ENCODE measurements at places on chromosomes 5 and 9. TPM values are rescaled to one million over a fixed set of nuclear protein-coding genes. Genes with fewer than 3 reads are reported as not detected.

- DNase-seq = no peak
Measured at GRCh38 chr5:156936972-156937371, 26.1 kb downstream of the TIMD4 start.

DNA sequence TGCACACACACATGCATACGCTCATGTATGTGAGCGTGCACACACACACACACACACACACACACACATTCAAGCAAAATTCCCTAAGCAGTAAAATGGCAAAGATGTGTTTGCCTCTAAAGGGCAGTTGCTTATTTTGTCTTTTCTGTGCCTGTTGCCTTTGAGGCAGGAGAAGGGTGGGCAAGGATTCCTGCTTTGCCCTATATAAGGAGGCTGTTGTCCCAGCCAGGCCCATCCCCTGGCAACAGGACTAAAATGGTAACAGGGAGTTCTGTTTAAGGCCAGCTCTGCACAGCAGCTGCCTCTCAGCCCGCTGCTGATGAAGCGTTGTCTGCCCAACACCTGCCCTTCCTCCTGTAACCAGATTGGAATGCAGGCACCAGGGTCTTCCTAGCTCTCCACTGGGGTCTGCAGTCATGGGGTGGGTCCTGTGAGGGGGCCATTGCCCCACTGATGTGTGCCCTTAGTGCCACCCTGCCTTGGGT is 64.4 kb downstream of the PPARGC1B start:
- no peak for DNase-seq

GDF9 gene
- not detected for total RNA-seq

GRCh38 chr9:113572076-113572861 is 108.7 kb downstream of the RGS3 start:
- DNase-seq = no peak

CD72 gene
- total RNA-seq = not detected

DNA sequence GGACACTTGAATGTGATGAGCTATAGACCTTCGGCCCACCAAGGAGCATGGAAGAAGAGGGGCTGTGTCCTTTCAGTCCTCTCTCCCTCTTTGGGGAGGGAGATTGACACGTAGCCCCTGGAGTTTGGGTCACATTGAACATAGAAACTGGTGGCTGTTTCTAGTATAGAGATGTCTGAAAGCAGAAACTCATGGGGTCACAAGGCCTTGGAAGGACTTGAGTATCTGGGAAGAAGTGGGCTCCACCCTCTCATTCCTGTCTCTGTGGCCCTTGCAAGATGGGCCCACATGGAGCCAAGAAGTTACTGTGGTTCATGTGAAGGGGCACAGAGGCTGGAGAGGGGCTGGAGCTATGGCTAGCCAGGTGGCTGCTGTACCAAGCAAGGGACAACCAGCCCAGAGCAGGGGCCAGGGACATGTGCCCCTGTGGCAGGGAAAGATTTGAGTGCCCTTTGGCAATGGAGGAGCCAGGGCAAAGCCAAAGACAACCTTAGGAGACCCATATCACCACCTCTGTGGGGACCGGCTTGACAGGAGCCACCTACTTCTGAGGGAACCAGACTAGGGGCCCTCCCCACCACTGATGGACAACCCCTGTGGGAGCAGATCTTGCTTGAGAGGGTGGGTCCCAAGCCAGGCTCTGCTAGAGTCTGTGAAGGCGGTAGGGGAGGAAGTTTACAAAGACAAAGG is 12.8 kb upstream of the ANGPTL2 start:
- DNase-seq = no peak

DNA sequence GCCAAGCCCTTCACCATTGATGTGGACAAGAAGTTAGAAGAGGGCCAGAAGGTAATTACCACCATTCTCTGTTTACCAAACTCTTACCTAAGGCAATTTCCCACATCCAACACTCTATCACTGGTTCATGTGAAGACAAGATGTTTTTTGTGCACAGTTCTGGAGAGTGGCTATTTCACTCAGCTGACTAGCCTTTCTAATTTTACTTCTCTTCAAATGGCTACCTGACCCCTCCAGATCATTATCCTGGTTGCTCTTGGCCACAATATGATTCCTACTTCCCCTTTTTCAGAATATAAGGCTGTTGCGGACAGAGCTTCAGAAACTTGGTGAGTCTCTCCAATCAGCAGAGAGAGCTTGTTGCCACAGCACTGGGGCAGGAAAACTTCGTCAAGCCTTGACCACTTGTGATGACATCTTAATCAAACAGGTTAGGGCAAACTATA is 7.1 kb downstream of the KIF20A start:
- DNase-seq = no peak

LCP2 gene
- not detected for total RNA-seq

SPATA9 gene
- 0.42 TPM for total RNA-seq

WNT8A gene
- total RNA-seq = not detected

DNA sequence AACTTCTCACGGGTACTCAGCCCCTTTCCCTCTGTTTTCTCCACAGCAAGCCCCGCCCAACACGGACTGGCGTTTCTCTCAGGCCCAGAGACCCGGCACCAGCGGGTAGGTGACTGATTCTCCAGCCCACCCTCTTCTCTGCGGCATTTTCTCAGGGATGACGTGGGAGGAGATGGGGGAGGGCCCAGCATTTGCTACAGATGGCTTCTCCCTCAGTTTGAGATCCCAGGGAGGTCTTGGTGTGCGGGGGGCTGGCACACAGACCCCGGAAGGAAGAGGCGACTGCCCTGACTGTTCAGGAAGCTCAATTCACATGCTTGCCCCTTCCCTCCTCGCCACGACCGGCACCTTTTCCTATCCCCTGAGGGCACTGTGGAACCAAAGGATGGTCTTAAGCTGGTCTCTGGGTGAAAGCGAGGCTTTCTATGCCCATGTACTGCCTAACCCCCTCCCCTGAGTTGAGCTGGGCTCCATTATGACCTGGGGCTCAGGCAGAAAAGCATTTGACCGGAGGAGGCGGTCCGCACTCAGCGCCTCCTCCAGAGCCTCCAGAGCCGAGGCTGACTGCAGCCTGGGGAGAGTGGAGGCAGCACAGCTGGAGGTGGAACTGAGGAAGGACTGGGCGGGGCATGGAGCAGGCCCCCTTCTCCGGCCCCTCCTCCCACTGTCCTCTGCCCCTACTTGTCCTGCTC is 6.0 kb downstream of the PCDHGC5 start:
- DNase-seq = no peak

- no peak for DNase-seq
Measured at GRCh38 chr9:127867356-127868277, 9.9 kb downstream of the AK1 start.

ITK gene
- 0.07 TPM for total RNA-seq

GRM6 gene
- total RNA-seq = not detected

GRCh38 chr9:35464141-35465025 is 25.5 kb upstream of the RUSC2 start:
- no peak for DNase-seq

GRCh38 chr5:9644630-9645029 is 14.5 kb upstream of the TAS2R1 start:
- no peak for DNase-seq

DNA sequence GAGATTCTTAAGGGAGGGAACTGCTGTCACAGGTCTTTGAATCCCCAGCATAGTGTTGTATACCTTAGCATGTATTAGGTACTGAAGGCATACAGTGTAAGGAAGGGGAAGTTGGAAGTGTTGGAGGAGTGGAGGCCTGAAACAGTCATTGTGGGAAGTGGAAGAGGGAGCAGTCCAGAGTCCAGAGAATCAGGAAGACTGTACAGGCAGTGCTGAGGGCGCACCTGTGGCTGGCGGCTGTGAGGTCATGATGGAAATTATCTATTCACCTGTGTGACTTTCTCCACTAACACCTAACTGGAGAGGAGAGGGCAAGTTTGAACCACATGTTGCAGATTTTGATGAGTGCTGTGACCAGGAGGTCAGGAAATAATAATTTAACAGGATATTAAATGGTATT is 119.7 kb upstream of the NIPBL start:
- DNase-seq = no peak

VCAN gene
- total RNA-seq = 0.12 TPM

DNA sequence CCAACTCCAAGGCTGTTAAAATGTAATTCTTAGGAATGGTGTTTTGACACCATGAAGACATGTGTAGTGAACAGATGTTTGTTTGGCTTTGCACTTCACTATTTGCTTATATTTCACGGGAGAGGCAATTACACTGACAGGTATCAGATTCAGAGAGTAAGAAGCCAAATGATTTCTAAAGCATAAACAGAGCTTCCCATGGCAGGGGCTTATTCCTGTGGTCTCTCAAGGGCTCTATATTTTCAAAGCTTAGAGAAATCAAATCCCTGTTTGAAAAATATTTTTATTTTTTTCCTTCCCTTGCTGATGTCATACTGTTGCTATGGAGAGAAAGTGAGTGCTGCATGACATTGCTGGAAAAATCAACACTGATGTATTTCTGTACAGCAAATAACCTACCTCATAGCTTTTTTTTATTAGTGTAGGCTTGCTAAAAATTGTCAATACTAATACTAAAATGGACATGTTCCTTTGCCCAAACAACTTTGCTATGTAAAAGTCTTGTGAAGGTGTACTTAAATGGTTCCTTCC is 161.4 kb downstream of the GIN1 start:
- peak; percentile 18 for DNase-seq

IGFBPL1 gene
- total RNA-seq = 2.1 TPM

- DNase-seq = no peak
Measured at GRCh38 chr9:74639112-74639511, 142.0 kb downstream of the RORB start.

CARTPT gene
- total RNA-seq = not detected

DNA sequence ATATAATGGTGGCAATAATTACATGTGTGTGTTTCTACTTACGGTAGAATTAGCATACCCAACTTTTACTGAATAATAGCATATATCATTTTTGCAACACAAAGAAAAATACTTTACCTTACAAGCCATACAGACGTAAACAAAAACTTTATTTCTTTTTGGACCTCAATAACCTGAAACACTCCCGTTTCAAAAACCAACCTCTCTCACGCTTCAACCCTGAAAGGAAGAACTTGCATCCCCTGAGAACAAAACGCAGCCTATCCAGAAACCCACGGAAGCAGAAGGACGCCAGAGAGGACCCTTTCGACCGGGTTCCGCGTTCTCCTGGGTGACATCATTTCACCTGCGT is at the start of gene RNF38:
RNF38 (minus strand) TSS at position 290 of the 352 bp plus-strand sequence; CDS start at position 129, 161 bp downstream.
- DNase-seq = no peak

ENTR1 gene
- total RNA-seq = 110 TPM

ANKRD31 gene
- total RNA-seq = 0.14 TPM

DNA sequence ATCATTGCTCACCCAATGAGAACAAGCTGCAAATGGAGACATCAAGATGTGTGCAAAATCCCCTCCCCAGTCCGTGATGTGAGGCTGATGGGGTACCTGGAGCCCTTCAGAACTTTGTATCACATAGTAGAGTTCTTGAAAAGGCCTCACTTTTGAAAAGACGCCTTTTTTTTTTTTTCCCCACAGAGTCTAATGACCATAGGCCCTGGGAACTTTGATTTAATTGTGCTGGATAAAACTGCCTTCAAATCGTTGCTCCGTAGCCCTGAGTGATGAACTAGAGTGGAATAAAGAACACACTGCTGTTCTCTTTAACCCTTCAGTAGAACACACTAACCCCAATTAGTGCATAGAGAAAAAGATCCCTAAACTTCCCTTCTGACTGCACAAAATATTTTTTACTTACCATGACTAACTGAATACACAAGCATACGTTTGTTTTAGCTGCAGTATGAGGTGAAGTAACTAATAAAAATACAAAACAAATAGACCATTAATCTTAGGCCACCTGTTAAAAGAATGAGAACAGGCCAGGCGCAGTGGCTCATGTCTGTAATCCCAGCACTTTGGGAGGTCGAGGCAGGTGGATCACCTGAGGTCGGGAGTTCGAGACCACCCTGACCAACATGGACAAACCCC is 15.1 kb downstream of the PSAT1 start:
- DNase-seq = no peak

- no peak for DNase-seq
Measured at GRCh38 chr5:52725065-52725746, 62.5 kb upstream of the ITGA1 start.

GRCh38 chr5:173919443-173919842 is 31.3 kb downstream of the CPEB4 start:
- no peak for DNase-seq

GRCh38 chr5:149616727-149617285 is 35.5 kb downstream of the ARHGEF37 start:
- no peak for DNase-seq

GRCh38 chr9:89721176-89721700 is 116.4 kb downstream of the GADD45G start:
- no peak for DNase-seq

- no peak for DNase-seq
Measured at GRCh38 chr5:35229076-35230037, 930 bp downstream of the PRLR start.

FAM169A gene
- total RNA-seq = 15.8 TPM

GRCh38 chr5:82730913-82731312 is 346.3 kb downstream of the TMEM167A start:
- no peak for DNase-seq
